Activated CD8-positive, alpha-beta T cell treated with anti-CD3 and anti-CD28 coated beads, Interleukin-2, amount 10 ng/mL, durations not matched to agents 7 days and 5 days (primary cell): ENCODE measurements at places on chromosomes 4 and X. TPM values are rescaled to one million over a fixed set of nuclear protein-coding genes. Genes with fewer than 3 reads are reported as not detected.

The UGT2B11 gene
- not detected for total RNA-seq

GRCh38 chr4:61532336-61533000 lies 332.3 kb downstream of the ADGRL3 start:
- no peak for DNase-seq

The RTL3 gene
- total RNA-seq = 0.08 TPM

DNA sequence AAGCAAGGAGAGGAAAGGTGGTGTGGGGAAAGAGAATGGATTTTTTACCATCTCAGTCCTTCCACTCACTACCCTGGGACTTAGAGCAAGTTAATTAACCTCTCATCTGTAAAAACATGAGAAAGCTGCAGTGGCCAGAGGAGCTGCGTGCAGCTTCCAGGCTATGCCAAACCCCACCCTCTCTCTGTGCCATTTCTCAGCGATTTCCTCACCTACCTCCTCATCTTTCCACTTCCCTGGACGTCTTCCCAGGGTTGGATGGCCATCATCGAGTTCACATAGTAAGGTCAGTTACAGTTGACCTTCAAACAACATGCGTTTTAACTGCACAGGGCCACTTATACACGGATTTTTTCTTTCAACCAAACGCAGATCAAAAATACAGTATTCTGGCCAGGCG lies 64.3 kb downstream of the SMIM20 start:
- DNase-seq = no peak

DNA sequence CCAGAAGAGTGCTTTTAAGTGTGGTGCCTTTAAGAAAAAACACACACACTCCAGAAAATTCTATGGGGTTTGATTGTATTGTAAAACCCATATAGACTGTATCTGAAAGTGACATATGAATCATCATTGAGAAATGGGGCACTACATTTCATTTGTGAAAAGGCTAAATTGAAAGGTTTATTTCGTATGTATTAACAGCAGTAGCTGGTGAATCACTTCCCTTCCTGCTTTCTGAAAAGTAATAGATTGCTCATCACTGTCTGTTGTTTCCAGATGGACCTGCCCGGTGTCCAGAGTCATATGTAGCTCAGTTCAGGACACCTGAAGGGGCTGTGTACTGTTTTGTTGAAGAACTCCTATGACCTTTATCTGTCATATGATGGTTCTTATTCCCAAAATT lies 28.1 kb upstream of the HPRT1 start:
- no peak for DNase-seq

DNA sequence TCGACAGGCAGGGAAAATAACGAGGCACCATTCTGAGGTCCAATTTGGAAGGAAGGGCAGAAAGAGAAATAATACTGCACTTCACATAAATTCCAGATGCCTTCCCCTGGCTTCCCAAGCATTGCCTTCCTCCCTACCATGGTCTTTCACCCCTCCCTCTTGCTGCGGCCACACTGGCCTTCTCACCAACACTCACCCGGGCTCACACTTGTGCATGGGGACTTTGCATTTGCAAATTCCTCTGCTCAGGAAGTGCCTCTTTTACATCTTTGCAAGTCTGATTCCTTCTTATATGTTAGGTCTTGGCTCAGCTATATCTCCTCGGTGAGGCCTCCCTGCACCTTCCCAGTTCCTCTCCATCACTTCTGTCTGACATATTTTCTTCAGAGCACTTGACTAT lies 199.4 kb downstream of the CHIC2 start:
- DNase-seq = no peak

The PIM2 gene
- 51.3 TPM for total RNA-seq

The TASL gene
- 3.1 TPM for total RNA-seq

The SLC6A8 gene
- total RNA-seq = 0.82 TPM

The NLGN3 gene
- total RNA-seq = 0.74 TPM

The PDE5A gene
- 0.13 TPM for total RNA-seq
